ENCODE measurements at places on chromosomes 3 and 15. TPM values are rescaled to one million over a fixed set of nuclear protein-coding genes. Genes with fewer than 3 reads are reported as not detected.
A peak's percentile ranks its signal among the peaks of the same experiment; 100 is the strongest.

DNA sequence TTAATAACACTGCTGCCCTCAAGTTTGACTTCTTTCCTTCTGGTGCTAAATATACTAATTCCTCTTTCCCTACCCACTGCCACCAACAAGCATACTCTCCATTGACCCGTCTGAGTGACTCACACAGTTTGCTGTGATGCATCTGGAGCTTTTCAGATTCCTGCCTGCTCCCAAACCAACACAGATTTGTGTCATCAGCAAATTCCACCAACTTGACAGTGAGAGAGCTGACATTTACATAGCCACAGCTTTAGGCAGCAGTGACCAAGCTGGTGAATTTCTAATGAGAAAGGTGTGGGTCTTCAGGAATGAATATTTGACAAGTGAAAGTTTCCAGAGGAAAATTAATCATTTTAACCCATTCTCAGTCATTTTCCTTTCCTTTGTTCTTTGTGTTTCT, 96.5 kb upstream of the PRICKLE2 start:
- no peaks in the 10 kb centered on the region for H3K27me3 ChIP-seq
- H3K4me3 ChIP-seq = no peak overlapping the region
- no peaks in the 10 kb centered on the region for H3K36me3 ChIP-seq
- peaks cover 34% of the 10 kb centered on the region for H3K4me1 ChIP-seq
- peak; percentile 73 for DNase-seq
- H3K27ac ChIP-seq = peak overlapping the region; percentile 6

The TRAK1 gene
- total RNA-seq = 8.1 TPM

The PLA2G4D gene
- not detected for total RNA-seq

DNA sequence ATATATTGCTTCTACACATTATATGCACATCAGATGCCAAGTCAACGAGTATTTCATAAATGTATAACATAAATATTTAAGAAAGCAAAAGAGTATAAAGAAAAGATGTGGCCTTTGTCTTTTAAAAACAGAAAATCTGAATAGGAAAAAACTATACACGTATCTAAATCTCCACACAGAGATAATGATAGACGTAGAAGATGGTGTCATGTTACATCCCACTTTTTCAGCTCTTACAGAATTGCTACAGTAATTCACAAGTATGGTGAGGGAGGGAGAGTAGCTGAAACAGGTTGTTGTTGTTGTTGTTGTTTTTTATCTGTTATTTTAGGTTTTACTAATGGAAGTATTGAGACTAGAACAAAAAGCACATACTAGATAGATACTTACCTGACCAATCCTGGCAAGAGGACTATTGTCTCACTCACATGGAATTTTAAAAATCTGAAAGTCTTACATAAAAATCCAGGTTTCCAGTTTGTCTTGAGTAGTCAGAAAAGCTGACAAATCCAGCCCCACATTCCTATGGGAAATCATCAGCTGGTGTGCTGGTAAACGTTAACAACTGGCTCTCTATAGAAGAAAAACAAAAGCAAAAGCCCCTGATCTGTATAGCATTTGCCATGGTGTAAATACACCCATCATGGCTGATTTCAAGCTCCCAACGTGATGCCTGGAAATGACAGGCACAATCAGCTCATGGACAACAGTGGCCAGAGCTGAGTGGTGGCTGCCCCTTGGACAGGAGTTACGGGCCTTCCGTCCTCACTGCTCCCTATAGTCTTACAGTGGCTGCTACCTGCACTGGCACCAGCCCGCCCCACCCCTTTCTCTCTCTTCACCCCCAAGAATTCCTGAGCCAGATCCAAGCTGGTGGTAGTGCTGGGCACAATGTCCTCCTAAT, 47.4 kb upstream of the VGLL4 start:
- DNase-seq = peak; percentile 6
- H3K4me3 ChIP-seq = no peak overlapping the region
- H3K4me1 ChIP-seq = peaks cover 7% of the 10 kb centered on the region
- no peaks in the 10 kb centered on the region for H3K27me3 ChIP-seq

GRCh38 chr15:71748293-71748718, 62.0 kb upstream of the NR2E3 start:
- no peaks in the 10 kb centered on the region for H3K27me3 ChIP-seq
- peaks cover 4% of the 10 kb centered on the region for H3K36me3 ChIP-seq
- peak overlapping the region; percentile 13 for H3K4me3 ChIP-seq
- peak overlapping the region; percentile 94 for H3K27ac ChIP-seq
- peak; percentile 87 for DNase-seq
- H3K4me1 ChIP-seq = peaks cover 49% of the 10 kb centered on the region

DNA sequence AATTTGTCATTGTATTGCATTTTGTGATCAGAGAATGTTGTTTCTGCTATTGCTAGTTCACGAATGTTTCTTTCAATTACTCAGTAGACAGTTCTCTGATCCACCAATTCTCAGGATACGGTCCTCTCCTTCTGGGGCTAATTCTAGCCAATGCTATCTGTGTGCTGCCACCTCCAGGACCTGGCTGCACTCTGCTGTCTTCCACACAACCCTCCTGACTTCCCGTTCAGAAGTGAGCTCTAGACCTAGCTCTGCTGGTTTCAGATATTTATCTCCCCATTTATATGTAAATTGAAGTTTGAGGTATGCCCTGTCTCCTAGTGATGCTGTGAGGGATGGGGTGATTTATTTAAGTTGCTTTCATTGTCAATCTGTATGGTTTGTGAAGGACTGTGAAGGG, 21.7 kb upstream of the UBL7 start:
- no peak for DNase-seq
- no peak overlapping the region for H3K27ac ChIP-seq
- no peaks in the 10 kb centered on the region for H3K27me3 ChIP-seq
- H3K36me3 ChIP-seq = no peaks in the 10 kb centered on the region

GRCh38 chr3:150248116-150248887, 159.8 kb upstream of the TSC22D2 start:
- H3K4me3 ChIP-seq = no peak overlapping the region
- H3K36me3 ChIP-seq = no peaks in the 10 kb centered on the region
- peak; percentile 77 for DNase-seq
- H3K27ac ChIP-seq = peak overlapping the region; percentile 85

- H3K4me1 ChIP-seq = no peaks in the 10 kb centered on the region
- H3K27ac ChIP-seq = no peak overlapping the region
- no peak overlapping the region for H3K4me3 ChIP-seq
- peaks cover 33% of the 10 kb centered on the region for H3K27me3 ChIP-seq
- no peak for DNase-seq
- H3K36me3 ChIP-seq = no peaks in the 10 kb centered on the region
Observed at GRCh38 chr15:96408591-96409183, 78.2 kb downstream of the NR2F2 start.

- no peak overlapping the region for H3K4me3 ChIP-seq
- no peaks in the 10 kb centered on the region for H3K4me1 ChIP-seq
- no peak for DNase-seq
- no peak overlapping the region for H3K27ac ChIP-seq
Observed at GRCh38 chr3:73461547-73461946, 163.2 kb downstream of the PDZRN3 start.

DNA sequence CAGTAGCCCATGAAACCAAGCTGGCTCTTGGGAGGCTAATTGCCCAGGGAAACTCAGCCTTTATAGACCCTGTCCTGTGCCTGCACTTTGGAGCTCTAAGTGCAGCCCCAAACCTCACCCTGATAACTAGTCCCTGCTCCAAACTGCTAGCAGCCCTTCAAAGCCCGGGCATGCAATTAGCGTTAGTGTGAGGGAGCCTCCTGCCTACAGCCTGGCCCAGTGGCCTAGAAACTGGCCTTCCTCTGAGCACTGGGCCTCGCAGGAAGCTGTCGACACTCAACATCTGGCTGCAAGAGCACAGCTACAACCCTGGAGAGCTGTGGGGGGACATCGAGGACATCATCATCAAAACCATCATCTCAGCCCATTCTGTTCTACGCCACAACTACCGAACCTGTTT, 7.7 kb upstream of the NGRN start:
- no peak overlapping the region for H3K27ac ChIP-seq
- H3K36me3 ChIP-seq = no peaks in the 10 kb centered on the region
- peaks cover 10% of the 10 kb centered on the region for H3K4me1 ChIP-seq
- H3K4me3 ChIP-seq = no peak overlapping the region

The INSYN1 gene
- not detected for total RNA-seq

DNA sequence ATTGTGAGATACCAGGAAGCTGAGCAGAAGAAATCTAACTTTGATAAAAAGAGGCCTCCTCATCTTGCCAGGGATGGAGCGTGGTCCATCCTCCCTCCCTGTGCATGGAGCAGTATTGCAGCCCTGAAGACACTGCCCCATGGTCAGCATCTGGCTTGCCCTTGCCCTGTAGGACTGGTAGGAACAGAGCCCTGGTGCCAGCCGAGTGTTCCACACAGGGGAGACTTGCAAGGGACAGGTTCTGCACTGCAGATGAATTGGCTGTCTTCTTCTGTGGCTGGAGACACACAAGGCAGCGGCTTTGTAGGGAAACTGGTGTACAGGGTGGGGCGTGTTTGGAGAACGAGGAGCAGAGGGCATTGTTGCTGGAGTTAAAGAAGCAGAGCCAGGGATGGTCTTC, 110.5 kb downstream of the APBA2 start:
- H3K4me3 ChIP-seq = no peak overlapping the region
- no peaks in the 10 kb centered on the region for H3K27me3 ChIP-seq
- H3K36me3 ChIP-seq = no peaks in the 10 kb centered on the region
- H3K27ac ChIP-seq = no peak overlapping the region

- H3K4me3 ChIP-seq = no peak overlapping the region
- no peaks in the 10 kb centered on the region for H3K27me3 ChIP-seq
- DNase-seq = no peak
- no peak overlapping the region for H3K27ac ChIP-seq
- no peaks in the 10 kb centered on the region for H3K4me1 ChIP-seq
Observed at GRCh38 chr15:29129926-29130325, 139.7 kb downstream of the NSMCE3 start.

DNA sequence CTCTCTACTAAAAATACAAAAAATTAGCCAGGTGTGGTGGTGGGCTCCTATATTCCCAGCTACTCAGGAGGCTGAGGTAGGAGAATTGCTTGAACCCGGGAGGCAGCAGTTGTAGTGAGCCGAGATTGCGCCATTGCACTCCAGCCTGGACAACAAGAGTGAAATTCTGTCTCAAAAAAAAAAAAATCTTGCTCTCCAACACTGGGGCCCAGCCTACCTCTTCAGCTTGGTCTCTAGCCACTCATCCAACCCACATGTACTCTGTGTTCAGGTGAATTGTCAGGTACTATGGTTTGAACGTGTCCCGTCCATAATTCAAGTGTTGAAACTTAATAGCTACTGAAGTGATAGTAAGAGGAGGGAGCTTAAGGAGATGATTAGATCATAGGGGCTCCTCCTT, 22.4 kb upstream of the RAB7A start:
- H3K4me3 ChIP-seq = no peak overlapping the region
- H3K27me3 ChIP-seq = no peaks in the 10 kb centered on the region
- H3K27ac ChIP-seq = no peak overlapping the region
- no peak for DNase-seq
- no peaks in the 10 kb centered on the region for H3K4me1 ChIP-seq

The CSK gene
- total RNA-seq = 14.8 TPM

- H3K4me3 ChIP-seq = no peak overlapping the region
- H3K4me1 ChIP-seq = peaks cover 38% of the 10 kb centered on the region
- no peaks in the 10 kb centered on the region for H3K36me3 ChIP-seq
- peak; percentile 87 for DNase-seq
Observed at GRCh38 chr15:60070838-60071493, 66.9 kb downstream of the FOXB1 start.

The SLC12A1 gene
- total RNA-seq = not detected

The MAPKBP1 gene
- 5.3 TPM for total RNA-seq

DNA sequence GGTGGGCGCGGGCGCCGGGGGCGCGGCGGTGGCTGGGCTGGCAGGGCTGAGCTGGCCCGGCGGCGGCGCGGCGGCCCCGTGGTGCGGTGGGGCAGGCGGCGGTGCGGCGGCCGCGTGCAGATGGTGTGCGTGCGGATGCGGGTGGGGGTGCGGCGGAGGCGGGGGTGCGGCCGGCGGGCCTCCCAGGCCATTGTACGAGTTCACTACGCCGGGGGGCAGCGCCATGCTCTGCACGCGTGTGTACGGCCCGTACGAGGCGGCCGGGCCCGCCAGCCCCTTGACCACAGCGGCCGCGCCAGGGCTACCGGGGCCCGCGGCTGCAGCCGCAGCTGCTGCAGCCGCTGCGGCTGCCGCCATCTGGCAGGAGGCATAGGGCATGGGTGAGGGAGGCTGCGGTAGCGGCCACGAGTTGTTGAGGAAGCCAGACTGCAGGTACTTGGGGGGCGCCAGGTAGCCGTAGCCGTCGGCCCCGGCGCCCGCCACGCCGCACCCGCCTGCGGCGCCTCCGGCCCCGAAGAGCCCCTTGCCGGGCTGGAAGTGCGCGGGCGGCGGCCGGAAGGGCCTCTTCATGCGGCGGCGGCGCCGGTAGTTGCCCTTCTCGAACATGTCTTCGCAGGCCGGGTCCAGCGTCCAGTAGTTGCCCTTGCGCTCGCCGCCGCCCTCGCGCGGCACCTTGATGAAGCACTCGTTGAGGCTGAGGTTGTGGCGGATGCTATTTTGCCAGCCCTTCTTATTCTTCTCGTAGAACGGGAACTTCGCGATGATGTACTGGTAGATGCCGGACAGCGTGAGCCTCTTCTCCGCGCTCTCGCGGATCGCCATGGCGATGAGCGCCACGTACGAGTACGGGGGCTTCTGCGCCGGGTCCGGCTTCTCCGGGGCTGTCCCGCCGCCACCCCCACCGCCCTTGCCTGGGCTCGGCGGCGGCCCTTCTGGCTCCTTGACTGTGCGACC, 951 bp downstream of the FOXL2 start:
- DNase-seq = no peak
- no peak overlapping the region for H3K27ac ChIP-seq
- peaks cover 90% of the 10 kb centered on the region for H3K27me3 ChIP-seq
- H3K4me1 ChIP-seq = peaks cover 27% of the 10 kb centered on the region
- H3K36me3 ChIP-seq = no peaks in the 10 kb centered on the region
- peak overlapping the region; percentile 17 for H3K4me3 ChIP-seq

The TMEM42 gene
- 3.8 TPM for total RNA-seq

DNA sequence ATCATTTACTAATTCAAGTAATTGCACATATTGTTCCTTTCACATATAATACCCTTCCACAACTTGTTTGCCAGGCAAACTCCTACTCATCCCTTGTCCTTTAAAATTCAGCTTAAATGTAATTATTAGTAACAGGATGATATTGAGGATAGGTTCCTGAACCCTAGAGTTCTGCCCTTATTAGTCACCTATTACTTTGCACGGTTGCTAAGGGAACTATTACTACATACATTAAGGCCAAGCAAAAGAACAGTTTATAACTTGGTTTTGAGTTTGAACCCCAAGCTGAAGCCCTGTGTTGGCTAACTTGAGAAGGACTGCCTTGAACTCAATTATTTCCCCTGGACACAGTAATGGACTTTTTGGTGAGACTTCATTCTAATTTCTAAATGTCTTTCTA, 529.7 kb downstream of the IGSF11 start:
- no peak overlapping the region for H3K4me3 ChIP-seq
- DNase-seq = no peak
- no peaks in the 10 kb centered on the region for H3K27me3 ChIP-seq
- no peak overlapping the region for H3K27ac ChIP-seq
- H3K36me3 ChIP-seq = no peaks in the 10 kb centered on the region

All from SJSA1 (cell line).